Stimulated activated CD8-positive, alpha-beta memory T cell treated with anti-CD3 and anti-CD28 coated beads, Interleukin-2, amount 100 ng/mL, for 48 hours (primary cell): ENCODE measurements at places on chromosomes 6 and 20.

- DNase-seq, result no peak
Measured at GRCh38 chr20:21338291-21338690, 35.2 kb downstream of the XRN2 start.

DNA sequence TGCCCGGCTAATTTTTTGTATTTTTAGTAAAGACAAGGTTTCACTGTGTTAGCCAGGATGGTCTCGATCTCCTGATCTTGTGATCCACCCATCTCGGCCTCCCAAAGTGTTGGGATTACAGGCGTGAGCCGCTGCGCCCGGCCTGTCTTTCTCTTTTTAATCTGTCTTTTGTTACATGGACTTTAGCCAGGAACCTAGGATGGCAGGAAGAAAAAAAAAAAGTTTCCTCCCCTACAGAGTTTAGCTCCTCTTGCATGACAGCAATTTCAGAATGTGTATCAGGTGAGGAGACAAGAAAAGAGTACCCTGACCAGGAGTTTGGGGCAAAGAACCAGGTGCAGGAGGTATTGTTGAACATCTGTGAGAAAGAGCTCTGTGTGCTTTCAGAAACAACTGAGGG lies 21.4 kb upstream of the TXLNB start:
- no peak for DNase-seq

DNA sequence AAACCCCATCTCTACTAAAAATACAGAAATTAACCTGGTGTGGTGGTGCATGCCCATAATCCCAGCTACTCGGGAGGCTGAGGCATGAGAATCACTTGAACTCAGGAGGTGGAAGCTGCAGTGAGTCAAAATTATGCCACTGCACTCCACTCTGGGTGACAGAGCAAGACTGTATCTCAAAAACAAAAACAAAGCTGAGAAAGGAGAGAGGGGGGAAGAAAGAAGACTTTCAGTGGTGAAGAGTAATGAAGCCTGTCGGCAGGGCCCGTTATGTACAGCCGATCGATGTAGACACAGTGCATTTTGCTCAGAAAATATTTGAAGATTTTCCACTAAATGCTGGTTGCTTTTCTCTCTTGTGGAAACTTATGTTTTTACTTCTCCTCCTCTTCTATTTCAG lies 13.8 kb downstream of the VAPB start:
- DNase-seq, result no peak

- no peak for DNase-seq
Measured at GRCh38 chr20:49347156-49347555, 69.3 kb upstream of the ZNFX1 start.

GRCh38 chr6:80333342-80333741 lies 226.9 kb downstream of the BCKDHB start:
- DNase-seq, result no peak

DNA sequence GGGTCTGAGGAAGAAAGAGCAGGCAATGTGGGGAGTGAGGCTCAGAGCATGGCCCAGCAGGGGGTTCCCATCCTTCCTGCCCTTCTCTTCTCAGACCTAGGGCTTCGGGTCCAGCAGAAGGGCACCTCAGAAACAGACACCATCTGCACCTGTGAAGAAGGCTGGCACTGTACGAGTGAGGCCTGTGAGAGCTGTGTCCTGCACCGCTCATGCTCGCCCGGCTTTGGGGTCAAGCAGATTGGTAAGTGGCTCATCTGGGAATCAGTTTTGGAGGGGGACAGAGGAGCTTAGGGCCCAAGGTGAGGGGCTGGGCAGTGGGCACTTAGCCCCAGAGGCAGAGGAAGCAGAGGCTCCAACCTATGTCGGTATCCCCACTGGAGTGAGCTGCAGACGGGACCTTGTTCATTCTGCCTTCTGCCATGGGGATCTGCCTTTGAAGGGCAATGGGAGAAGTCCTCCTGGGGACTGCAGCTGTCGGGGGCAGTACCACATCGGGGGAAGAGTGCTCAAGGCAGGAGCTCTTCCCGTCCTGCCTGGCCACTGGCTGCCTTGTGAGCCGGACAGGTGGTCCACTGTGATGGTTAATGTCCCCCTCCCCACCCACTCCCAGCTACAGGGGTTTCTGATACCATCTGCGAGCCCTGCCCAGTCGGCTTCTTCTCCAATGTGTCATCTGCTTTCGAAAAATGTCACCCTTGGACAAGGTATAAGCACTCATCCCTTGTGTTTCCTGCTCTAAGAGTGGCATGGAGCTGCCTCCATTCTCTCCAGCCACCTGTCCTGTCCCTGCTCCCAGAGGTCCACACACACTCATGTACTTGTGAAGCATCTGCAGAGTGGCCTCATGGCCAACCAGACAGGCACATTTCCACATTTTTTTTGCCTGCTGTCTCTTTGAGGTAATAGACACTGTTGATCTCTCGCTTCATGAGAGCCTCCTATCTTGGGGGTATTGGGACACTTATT lies 4.7 kb downstream of the CD40 start:
- DNase-seq, result no peak

DNA sequence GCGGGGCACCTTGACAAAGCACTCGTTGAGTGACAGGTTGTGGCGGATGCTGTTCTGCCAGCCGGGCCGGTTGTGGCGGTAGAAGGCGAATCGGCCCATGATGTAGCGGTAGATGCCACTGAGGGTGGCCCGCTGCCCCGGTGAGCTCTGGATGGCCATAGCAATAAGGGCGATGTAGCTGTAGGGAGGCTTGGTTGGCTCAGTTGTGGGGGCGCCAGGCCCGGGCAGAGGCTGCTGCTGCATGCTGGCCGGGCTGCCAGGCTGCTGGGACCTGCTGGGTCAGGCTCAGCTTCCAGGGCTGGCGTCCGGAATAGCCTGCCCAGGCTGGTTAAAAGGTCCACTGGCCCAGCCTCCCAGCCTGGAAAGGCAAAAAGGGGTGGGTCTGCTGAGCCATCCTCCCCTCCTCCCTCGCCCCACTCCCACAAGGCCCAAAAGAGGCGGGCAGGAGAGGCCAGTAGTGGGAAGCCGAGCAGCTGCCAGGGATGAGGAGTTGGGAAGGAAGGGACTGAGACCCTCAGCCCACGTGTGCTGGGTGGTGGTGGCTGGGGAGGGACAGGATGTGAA lies at the start of gene FOXS1:
FOXS1 (minus strand) TSS at position 305 of the 564 bp plus-strand sequence; CDS start at position 243, 62 bp downstream.
- no peak for DNase-seq

GRCh38 chr6:89488438-89488837 lies 55.5 kb downstream of the ANKRD6 start:
- no peak for DNase-seq

DNA sequence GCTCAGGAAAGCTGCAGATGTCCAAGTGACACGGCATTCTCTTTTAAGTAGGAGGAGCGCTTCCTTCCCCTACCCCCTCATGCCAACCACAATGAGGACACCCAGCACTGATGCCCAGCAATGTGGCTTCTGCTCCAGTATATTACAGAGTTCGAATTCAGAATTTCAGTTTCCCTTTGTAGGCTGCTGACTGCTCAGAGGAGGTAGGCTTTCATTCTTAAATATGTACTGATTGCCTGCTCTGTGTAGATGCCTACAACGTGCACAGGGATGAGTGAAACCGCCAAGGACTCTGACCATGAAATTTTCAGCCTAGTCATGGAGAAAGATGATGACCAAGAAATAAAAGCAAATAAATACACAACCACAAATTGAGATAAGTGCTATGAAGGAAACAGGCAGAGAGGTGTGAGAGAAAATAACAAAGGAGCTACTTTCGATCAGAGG lies 50.9 kb upstream of the TNFAIP3 start:
- no peak for DNase-seq

DNA sequence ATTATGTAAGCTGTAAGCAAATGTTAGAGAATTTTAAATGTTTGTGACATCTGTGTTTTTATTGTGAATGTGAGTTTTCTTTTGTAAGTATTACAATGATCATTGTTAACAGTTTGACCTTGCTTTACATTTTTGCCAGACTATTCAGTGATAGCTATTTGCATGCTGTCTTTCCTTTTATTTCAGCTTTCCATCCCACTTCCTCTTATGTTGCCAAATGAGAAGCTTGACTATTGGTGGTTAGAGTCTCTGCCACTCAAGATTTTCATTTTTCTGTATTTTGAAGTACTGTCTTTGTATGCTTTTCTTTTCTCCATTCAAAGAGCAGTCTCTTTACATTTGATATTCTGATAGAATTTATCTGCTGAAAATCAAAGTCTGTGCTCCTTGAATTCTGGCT lies 104.1 kb downstream of the PRIM2 start:
- DNase-seq, result no peak

- DNase-seq, result no peak
Measured at GRCh38 chr6:89932245-89932802, 38.1 kb downstream of the GJA10 start.

- no peak for DNase-seq
Measured at GRCh38 chr6:130927305-130927704, 100.1 kb downstream of the SMLR1 start.

DNA sequence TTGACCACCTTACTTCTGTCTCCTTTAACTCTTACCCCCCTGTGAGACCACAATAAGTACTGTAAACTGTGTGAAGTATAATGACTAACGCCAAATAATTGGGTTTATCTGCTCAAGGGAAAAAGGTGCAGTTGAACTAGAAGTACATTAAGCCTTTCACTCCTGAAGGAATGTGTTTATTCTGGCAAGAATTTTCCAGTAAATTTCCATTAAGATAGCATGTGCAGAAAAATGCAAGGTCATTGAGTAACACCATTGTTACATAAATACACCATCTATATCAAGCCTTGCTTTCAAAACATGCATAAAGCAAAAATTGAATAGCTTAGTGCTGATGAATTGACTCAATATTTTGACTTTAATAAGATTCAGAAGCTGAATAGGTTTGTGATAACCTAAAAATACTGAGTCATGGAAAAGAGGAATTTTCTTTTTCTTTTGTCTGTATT lies 65.4 kb downstream of the ARHGAP18 start:
- no peak for DNase-seq

- no peak for DNase-seq
Measured at GRCh38 chr6:109488001-109488400, 5.0 kb upstream of the ZBTB24 start.
